Mucosa of gallbladder (tissue), 1 donor: ENCODE measurements at places on chromosomes 3 and 15.

DNA sequence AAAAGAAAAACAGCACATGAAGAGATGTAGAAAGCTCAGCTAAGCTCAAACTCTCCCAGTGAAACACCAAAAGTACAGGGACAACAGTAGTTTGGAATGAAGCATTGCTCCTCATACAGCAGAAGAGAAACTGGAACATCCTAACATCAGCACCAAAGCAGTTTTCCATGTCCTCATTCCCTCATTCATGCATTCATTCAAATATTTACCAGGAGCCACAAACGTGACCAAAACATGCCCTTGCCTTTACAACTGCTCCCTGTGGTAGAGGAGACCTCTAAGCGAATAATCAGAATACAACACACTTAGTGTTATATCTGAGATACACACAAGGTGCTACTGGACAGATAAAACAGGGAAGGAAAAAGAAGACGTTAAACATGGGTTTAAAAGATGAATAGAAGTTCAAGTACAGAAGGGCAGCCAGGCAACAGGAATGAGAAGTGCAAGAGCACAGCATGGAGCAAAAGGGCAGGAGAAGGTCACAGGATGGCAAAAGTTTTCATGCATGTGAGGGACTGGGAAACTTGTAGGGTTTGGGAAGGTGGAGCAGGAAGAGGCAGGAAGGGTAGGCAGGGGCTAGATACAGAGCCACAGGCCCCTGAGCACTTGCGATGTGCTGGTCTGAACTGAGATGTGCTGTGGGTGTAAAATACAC lies 58.5 kb upstream of the LMCD1 start:
- no peak for DNase-seq

DNA sequence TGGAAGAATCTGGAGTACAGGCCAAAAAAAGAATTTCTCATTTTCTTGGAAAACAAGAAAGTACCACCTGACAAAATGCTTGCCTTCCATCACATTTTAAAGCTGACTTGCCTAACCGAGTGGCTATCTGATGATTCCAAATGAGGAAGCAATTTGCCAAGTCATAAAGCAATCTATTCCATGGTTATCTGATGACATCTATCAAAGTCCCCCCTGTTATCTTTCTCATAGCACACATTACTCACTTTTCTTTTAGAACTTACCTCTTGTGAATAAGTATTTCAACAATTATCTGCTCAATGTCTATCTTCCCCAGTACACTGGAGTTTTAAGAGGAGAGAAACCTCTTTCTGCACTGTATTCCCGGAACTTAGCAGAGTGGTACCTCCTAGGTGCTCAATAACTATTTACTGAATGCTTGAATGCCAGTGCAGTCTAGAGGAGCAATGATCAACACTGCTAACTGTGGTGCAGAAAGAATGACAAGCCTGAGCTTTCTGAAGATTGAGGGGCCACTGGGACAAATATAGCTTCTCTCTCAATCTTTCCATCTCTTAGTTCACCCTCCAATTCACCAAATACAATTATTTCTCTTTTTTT lies 186.3 kb upstream of the ATP11B start:
- DNase-seq: no peak

DNA sequence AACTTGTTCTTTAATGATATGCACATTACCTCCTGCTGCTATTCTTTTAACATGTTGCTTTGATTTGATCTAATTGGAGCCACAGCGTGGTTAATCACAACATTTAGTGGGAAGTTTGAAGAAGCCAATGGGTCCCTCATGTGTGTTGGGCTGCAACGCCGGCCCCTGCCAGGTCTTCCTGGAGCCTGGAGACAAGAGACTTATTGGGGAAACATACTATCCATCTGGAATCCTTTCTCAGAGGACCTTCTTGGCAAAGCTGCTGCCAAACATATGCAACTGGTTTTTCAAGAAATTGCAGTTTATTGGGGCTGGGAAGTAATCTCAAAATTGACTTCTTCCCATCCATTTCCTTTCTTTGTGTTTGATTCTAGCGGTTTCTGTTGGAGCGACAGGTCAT lies 396.3 kb upstream of the PROK2 start:
- no peak for DNase-seq

GRCh38 chr3:78737988-78738387 lies 1029.8 kb downstream of the ROBO1 start:
- DNase-seq: no peak

DNA sequence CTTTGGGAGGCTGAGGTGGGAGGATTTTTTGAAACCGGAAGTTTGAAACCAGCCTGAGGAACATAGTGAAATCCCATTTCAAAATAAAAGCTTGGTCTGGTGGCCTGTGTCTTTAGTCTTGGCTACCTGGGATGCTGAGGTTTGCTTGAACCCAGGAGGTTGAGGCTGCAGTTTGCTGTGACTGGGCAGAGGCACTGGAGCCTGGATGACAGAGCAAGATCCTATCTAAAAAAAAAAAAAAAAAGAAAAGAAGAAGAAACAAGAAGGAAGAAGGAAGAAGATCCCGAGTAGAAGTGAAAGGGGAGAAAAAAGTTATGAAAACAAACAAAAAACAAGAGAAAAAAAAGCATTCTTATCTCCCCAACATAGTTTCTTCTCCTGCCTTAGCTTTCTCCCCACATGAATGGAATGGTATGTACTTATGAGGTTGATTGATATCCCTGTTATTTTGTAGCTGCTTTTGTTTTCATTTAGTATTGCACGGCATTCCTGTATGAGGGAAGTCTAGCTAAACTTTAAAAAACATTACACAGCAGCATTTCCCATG lies 42.4 kb downstream of the TMEM40 start:
- DNase-seq: no peak

DNA sequence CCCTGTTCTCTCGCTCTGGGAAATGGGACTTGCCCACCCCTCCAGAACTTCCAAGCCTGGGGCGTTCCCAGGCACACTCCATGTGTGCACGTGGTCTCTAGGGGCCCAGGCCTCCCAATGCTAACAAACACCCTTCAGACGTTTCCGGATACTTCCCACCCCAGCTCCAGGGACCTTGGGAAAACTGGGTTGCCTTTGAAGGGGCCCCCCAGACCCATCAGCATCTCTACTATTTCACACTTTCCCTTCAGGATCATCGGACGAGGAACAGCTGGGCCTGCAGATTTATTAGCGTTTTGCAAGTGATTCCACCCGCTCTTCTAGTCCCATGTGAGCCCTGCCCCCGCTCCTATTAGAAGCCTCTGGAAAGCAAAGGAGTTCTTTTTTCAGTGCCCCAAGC lies 63.2 kb downstream of the MAGEF1 start:
- DNase-seq: no peak

GRCh38 chr15:70806992-70807712 lies 43.8 kb upstream of the UACA start:
- peak; percentile 55 for DNase-seq

- DNase-seq: no peak
Measured at GRCh38 chr3:156207802-156208685, 87.7 kb downstream of the KCNAB1 start.

DNA sequence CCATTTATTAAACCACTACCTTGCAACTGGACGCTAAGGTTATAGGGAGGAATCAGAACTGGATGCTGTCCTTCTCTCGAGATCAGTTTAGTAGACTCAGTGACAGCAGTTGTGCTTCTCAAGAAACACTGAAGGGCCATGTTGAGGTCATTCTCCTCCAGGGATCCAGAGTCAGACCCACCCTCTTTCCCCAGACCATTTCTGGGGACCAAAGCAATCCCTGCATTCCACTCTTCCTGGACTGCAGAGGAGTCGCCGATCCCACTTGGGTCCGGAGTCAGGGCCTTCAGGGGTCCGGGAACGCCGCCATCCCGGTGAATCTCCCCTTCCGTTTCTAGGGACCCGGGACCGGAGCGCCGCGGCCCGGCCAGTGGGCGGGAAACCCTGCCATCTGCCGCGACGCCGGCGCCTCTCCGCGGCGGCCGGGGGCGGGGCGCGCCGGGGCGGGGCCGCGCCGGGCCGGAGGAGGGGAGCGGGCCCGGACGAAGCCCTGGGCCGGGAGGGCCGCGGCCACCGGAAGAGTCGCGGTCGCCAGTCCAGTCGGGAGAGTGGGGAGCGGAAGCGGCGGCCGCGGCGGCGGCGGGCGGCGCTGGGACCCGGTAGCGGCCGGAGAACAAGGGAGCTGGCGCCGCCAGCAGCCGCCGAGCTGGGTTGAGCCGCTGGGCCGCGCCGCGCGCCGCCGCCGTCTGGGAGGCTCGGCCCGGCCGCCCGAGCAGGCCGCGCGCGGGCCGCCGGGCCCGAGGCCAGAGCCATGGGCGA lies at the start of gene DVL3:
TSS of gene DVL3 (plus strand) at position 493 of the 759 bp plus-strand sequence. CDS start at position 752, 259 bp downstream.
- peak; percentile 55 for DNase-seq
